ENCODE measurements at places on chromosomes 13 and 19.
A peak's percentile ranks its signal among the peaks of the same experiment; 100 is the strongest.

DNA sequence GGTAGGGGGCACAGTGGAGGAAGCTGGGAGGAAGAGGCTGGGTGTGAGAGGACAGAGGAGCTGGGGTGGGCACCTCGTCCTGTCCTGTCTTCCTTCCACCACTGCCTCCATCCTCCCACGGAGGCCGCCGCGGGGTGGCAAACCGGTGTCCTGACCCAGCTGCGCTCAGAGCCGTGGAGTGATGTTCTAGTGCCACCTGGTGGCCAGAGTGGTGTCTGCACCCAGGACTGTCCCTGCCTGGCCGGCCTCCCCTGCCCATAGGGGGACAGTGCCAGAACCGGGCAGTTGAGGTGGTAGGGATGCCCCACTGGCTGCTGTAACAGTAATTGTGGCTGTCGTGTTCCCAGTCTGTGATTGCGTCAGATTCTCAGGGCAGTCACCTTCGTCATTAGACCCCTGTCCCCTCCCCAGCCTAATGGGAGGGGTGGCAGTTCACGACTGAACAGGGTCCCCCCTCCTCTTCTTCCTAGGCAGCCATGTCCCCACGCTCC is 11.1 kb upstream of the ARRDC2 start:
- peak; percentile 78 for DNase-seq

- DNase-seq = peak; percentile 72
These were observed 52.7 kb downstream of the TSC22D1 start for GRCh38 chr13:44523146-44524015.

GRCh38 chr19:4932711-4933110 is 23.4 kb downstream of the UHRF1 start:
- DNase-seq = no peak

- DNase-seq = peak; percentile 1
These were observed 195.6 kb upstream of the DACH1 start for GRCh38 chr13:72062566-72062965.

DNA sequence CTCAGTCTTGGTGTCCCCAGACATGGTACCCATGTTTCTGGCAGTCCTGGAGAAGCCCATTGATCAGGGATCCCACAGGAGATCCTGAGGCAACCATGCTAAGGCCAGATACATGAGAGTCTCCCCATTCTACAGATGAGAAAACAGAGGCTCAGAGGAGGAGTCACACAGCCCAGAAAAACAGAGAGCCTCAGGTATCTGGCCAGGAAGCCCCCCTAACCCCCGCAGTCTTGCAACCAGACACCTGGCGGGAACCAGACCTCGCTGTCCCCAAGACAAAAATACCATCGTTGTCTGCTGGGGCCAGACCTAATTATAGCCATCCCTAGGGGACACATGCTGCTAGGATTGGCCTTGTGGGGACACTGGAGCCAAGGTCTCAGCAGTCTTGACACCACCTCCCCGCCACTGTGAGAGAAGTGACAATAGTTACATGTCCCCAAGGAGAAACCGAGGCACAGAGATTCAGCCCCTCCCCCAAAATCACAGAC is 1.6 kb upstream of the PDE4C start:
- no peak for DNase-seq

DNA sequence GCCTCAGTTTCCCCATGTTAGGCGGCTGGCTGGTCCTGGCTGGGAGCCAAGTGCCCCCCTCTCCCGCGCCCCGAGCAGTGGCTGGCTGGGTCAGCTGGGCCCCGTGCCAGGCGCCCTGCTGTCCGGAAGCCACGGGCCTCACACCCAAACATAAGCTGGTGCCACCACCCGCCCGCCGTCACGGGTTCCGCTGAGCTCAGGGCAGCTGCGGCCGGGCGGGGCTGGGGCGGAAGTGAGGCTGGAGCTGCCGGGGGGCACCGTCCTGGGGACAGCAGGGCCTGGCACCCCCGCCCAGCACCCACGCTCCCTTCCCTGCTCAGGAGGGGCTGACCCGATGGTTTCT is 19.3 kb downstream of the HCN2 start:
- DNase-seq = no peak

DNA sequence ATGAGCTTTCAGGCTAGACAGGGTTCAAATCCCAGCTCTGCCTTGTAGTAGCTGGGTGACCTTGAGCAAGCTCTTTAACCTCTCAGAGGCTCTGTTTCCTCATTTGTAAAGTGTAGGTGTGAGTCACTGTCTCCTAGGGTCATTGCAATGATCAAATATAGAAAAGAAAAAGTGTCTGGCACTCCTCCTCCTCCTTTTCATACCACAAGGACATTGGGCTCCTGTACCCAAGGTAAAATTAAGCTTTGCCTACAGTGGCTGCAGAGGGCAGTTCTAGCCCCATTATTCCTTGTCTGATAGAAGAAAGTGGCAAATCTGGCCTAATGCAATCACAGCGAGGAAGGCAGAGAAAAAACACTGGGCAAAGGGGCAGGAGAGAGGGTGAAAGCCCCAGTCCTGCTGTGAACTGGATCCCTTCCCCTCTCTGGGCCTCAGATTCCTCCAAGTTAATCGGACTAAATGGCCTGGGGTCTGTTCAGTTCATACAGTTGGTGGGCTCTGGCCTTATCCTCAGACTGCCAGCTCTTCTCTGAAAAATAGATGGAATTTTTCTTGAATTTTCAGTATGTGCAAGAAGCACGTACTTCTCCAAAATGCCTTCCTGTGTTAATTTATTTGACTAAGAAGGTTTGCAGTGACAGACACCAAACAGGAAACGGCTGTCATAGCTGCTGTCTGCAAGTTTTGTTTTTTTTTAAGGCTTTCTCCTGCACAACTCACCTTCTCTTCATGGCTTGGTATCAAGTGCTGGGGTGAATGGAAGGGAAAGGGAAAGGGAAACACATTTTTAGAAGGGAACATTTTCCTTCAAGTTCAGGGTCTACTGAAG is 35.3 kb downstream of the RGCC start:
- no peak for DNase-seq

- DNase-seq = peak; percentile 71
These were observed 19.3 kb upstream of the CEACAM20 start for GRCh38 chr19:44548736-44549135.
